Stimulated activated CD4-positive, alpha-beta T cell treated with anti-CD3 and anti-CD28 coated beads, Interleukin-2, amount 100 ng/mL, for 24 hours (primary cell): ENCODE measurements at places on chromosomes 1 and 21.

DNA sequence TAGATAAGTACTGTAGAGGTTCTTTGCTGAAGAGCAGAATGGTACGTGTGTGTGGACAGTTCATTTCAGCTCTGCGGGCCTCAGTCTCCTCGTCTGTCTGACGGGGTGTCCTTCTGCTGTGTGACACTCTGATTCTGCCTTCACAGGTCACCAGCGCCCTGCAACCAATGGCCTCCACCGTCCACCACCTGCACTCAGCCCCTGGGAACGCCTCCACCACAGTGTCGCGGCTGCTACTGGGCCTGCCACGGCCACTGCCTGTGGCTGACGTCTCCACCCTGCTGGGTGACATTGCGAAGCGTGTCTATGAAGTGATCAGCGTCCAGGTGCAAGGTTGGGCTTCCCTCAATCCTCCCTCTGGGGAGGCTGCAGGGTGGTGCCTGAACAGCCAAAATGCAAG is 17.0 kb downstream of the UMODL1 start:
- DNase-seq, result no peak

GRCh38 chr1:45686015-45686287 is 382 bp downstream of the GPBP1L1 start:
- DNase-seq, result peak; percentile 59

- no peak for DNase-seq
These were observed 13.0 kb downstream of the GRHL3 start for GRCh38 chr1:24331961-24332673.

DNA sequence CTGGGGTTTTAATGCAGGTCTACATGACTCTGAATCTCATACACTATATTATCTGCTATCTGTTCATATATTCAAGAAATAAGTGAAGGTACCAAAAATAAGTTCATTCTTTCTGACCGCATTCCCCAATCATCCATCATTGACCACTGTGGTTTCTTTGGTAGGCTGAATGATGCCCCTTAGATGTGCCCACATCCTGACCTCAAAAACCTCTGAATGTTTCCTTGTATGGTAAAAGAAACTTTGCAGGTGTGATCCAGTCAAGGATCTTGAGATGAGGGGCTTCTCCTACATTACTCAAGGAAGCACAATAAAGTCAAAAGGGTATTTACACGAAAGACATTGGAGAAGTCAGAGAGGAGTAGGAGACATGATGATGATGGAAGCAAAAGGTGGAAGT is 60.6 kb upstream of the LRRC8B start:
- DNase-seq, result no peak

- no peak for DNase-seq
These were observed 9.6 kb upstream of the ADCY10 start for GRCh38 chr1:167923324-167924056.

DNA sequence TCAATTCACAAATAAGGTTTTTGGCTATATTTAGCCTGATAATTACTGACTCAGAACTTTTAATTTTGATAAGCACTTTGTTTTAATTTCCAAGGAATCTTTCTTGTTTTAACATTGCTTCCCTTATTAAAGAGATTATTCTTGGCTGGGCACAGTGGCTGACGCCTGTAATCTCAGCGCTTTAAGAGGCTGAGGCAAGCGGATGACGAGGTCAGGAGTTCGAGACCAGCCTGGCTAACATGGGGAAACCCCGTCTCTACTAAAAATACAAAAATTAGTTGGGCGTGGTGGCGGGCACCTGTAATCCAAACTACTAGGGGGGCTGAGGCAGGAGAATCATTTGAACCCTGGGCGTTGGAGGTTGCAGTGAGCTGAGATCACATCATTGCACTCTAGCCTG is 13.8 kb downstream of the ALG14 start:
- no peak for DNase-seq

- DNase-seq, result no peak
These were observed 56.6 kb downstream of the SYT6 start for GRCh38 chr1:114097109-114097508.

- no peak for DNase-seq
These were observed 145.4 kb downstream of the GALNT2 start for GRCh38 chr1:230212405-230212936.

GRCh38 chr1:35637401-35637809 is 3.9 kb downstream of the PSMB2 start:
- no peak for DNase-seq

GRCh38 chr1:238752327-238752726 is 634.0 kb upstream of the CHRM3 start:
- no peak for DNase-seq

DNA sequence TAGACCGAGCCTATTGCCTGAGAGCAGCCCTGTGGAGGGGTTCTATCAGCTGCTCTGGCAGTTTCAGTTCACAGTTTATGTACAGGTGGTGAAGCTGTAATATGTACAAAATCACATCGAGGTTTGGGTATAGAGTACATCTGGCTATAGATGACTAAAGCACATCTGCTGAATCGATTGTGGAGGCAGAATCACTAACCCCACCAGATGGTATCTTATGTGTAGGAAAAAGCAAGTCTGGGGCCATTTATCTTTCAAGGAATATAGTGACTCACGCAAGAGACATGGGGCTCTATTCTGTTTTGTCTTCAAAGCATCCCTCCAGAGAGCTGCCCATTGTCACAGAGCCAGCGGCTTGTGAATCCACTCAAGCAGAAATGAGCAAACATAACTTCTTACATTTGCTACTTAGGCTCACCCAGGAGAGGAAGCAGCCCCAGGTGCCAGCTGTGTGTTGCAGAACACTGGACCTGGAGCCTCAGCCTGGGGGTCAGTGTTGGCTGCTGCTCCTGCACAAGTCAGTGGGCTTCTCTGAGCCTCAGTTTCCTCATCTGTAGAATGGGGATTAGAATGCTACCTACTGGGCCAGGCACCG is 21.3 kb downstream of the MIIP start:
- no peak for DNase-seq

DNA sequence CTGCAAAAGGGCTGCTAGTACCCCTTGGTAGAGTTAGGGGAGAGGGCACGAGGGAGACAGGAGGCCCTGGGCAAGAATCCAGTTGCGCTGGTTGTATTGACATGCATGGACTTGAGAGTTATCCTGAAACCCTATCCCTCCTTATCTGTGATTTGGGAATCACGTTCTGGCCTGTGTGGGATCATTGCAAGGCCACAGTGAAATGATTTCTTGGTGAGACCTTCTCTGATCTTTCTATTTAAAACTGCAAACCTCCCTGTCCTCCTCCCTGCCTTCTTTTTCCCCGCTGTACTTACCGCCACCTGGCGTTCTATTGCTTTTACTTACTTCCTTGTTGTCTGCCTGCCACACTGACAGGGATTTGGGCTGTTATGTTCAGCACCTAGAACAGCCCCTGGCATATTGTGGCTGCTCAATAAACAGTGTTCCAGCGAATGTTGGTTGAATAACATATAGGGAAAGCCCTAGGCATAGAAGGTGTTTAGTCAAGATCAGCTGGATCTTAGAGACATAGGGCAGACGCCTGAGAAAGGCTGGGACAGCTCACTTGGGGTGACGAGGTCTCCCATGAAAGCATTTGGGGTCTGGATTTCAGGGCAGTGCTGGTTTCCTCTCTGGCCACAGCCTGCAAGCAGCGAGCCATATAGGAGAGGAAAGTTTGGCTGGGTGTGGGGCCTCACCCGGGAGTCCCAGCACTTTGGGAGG is 25.6 kb downstream of the ALPL start:
- no peak for DNase-seq

DNA sequence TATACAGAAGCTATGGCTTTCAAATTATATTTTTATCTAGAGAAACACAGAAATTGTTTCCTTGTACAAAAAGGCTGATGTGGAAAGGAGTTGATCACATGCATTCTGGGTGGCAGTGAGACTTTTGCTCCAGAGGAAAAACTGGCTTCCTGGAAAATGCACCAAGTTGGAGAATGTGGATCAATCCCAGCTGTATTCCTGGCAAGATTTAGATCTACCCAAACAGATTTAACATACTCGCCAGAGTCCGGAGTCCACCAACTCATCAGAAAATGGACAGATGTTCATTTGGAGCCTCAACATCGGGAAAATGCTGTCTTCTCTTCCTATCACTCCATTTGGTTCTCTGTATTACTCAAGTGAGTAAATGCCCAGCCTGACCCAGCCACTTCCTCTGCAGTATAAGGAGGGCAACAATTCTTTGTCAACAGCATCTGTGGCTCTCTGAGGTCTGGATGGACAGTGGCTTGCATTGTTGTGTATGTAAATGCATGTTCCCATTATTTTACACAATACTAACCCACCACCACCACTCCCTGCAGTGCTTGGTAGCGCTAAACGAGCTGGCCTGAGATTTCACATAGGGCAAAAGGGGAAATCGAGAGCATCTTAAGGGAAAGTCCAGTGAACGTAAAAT is 226.2 kb upstream of the IRF2BP2 start:
- DNase-seq, result no peak

DNA sequence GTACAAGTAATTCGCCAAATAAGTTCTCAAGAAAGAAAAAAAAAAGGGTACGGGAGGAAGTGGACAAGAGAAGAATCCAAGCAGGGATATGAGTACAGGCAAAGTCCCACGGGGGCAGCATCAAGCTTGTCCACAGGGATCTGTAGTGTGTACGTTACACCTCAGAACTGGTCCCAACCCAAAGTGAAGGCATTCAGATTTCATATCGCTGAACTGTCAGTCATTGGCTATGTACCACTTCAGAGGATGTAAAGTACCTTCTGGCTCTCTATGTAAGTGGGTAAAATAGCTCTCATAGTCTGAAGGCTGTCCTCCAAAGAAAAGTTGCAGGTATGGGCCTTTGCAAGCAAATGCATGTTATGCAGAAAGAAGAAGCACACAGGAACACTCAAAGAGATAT is 8.1 kb upstream of the CLCA4 start:
- no peak for DNase-seq

DNA sequence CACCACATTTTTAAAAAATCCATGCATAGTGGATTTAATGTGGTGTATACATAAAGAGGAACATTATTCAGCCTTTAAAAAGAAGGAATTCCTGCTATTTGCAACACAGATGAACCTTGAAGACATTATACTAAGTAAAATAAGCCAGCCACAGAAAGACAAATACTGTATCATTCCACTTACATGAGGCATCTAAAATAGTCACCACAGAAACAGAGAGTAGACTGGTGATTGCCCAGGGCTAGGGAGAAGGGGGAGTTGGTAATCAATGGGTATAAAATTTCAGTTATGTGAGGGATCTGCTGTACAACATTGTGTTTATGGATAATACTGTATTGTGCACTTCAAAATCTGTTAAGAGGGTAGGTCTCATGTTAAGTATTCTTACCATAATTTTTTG is 10.0 kb downstream of the FAM163A start:
- DNase-seq, result no peak

- no peak for DNase-seq
These were observed 24.9 kb downstream of the MAP3K7CL start for GRCh38 chr21:29155118-29155932.

- DNase-seq, result no peak
These were observed 15.0 kb upstream of the ATP1B1 start for GRCh38 chr1:169091480-169091941.
